H54 (cell line): ENCODE measurements at places on chromosomes 4 and X.

DNA sequence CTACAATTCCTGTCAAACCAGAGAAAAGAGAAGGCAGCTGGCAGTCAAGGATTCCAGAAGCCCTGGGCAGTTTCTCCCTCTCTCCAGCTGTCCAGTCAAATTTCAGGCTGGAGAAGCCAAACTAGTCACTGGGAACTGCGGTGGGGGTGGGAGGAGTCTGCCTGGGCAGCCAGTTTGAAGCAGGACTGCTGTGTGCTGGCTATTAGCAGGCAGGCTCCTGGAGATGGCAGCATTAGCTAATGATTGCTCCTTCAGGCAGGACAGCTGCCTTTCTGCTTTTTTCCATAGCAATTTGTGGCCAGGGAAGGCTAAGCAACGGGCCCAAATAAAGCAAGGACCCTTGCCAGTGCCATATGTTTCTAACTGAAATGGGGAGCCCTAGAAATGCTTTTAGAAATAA is 44.7 kb upstream of the FGF13 start:
- DNase-seq, result no peak

DNA sequence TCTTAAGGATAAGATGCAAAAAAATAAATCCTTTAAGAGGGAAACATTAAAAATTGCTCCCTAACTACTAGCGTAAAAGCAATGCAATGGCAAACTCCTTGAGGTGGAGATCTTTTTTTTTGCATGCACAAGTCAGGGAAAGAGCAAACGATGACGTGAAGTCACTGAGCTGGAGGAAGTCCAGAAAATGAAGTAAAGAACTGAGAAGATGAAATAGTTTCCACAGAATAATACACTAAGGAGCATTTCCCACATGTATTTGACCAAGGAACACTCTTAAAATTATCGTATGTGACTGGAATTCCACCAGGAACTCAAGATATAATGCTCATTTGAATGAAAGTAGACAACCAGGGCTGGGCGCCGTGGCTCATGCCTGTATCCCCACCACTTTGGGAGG is 21.0 kb upstream of the DOCK11 start:
- no peak for DNase-seq

DNA sequence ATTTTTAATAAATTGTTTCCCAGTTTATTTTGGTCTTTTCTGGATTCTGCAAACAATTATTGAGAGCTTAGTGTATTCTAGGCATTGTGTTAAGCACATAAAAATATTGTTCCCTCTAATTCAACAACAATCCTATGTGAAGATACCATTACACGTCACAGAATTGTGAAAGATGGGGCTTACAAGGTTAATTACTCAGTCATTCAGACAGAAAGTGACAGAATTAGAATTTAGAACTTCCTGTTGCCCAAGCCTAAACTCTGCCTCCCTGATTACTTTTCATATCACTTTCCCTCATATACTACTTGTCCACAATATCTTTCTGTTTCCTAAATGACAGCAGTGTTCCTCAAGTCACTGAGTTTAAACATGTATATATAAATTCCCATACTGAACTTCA is 186.7 kb upstream of the VEGFC start:
- no peak for DNase-seq

- no peak for DNase-seq
Observed at GRCh38 chrX:30085571-30085970, 129.8 kb upstream of the MAGEB2 start.

- DNase-seq, result no peak
Observed at GRCh38 chr4:89099034-89099433, 12.3 kb upstream of the TIGD2 start.

DNA sequence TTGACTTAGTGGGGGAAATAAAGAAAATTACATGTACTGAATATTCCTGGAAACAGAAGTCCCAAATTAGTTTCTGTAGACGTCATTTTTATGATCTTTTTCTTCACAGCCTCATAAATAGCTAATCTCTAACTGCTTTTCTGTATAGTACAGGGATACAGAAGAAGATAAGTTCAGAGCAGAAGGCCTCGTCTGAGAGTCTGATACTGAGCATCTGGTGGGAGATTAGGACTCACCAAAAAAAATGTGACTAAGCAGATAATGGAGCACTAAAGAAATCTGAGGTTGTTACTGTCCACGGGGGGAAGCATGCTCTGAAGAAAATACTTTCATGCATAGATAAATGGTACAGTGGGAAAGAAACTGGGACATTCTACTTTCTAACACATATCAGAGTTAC is 115.3 kb upstream of the TRPC5 start:
- no peak for DNase-seq

GRCh38 chrX:85108165-85108564 is 104.5 kb downstream of the APOOL start:
- no peak for DNase-seq

- peak; percentile 9 for DNase-seq
Observed at GRCh38 chr4:153067376-153067775, 131.3 kb downstream of the FHDC1 start.

DNA sequence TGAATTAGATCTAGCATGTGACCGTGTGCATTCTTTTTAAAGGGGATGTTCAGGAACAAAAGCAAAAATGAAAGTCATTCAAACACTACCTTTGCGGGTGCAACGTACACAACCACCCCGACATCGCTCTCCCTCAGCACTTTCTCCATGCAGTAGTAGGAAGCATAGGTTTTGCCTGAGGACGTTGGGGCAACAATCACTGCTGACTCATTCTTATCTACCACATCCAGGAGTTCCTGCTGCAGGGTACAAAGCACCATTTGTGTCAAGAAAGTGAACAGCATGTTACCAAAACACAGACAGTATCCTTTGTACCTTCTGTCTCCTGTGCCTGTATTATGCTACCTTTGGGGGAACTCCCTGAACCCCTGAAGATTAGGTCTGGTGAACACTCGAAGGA is 58.6 kb downstream of the DDX60L start:
- no peak for DNase-seq

DNA sequence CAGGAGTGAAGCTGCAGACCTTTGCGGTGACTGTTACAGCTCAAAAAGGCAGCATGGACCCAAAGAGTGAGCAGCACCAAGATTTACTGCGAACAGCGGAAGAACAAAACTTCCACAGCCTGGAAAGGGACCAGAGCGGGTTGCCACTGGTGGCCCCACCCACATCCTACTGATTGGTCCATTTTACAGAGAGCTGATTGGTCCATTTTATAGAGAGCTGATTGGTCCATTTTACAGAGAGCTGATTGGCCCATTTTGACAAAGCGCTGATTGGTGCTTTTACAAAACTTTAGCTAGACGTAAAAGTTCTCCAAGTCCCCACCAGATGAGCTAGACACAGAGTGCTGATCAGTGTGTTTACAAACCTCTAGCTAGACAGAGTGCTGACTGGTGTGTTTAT is 134.2 kb upstream of the FRG1 start:
- DNase-seq, result no peak

DNA sequence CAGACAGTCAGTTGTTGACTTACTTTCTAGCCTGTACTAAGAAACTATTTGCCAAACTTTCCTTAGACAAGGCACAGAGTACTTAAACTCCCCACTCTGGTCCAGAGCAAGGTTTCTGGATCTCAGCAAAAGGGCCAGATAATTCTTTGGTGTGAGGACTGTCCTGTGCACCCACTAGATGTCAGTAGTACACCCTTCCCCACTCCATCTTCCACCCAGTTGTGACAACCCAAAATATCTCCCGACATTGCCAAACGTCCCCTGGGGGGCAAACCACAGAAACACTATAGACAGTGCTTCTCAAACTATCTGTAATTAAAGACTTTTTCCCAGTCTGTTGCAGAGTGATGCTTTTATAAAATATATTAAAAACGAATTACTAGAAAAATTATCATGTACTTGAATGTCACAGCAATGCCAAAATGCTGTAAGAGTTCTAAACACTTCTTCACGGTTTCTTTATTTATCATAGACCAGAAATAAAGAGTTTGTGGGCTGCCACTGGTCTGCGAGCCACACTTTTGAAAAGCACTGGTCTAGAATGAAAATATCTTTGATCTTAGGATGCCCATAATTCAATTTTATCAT is 203.5 kb downstream of the PRDM5 start:
- DNase-seq, result no peak

DNA sequence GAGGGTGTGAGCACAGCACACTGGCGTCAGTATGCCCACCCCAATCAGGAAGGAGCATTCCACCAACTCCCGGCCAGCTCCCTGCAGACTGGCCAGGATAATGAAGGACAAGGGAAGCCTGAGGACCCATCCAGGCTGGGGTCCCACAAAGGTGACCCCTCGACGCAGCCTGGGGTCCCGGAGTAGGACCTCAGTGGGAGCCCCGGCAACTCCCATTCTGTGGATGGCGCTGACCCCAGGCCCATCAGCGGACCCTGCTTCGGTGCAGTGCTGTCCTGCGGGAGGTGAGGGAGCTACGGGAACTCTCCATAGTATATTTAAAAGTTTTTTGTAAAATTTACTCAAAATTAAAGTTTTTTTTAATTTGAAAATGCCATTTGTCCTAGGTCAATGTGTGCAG is 137.7 kb upstream of the NKX1-1 start:
- DNase-seq, result no peak

DNA sequence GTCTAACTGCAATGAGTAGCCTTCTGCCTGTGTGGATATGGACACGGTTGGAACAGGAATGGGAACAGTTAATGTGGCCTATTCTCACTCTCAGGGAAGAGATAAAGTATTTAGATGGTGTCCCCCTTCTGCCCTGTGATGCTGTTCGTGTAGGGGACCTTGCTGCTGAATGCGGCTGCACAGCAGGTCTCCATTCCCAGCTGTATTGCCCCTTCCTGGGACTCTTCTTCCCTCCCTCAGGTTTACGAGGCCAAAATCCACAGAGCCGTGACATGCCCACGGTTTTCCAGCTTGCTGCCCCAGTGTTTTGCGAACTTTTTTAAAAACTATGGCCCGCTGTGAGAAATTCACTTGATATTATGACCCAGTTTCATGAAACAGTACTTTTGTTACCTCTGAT is 50.3 kb downstream of the SNX25 start:
- DNase-seq, result no peak

GRCh38 chr4:119676101-119676500 is 47.5 kb upstream of the PDE5A start:
- no peak for DNase-seq

DNA sequence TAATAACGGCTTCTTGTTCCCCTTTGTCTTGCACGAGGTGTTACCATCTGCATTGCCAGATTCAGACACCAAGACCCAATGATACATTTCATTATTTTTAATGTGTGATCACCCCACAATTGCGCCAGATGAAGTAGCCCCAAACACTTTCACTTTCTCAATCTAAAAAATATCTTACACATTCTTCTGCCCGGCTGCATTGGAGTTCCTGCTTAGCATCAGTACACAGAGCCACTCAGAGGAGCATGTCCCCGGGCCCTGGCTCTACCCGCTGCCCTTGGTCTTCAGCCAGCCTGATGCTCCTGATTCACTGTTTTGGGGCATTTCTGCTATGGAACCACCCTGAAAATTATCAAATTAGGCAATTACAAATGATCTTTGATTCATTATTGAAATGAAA is 66.0 kb upstream of the TENM3 start:
- DNase-seq, result no peak

DNA sequence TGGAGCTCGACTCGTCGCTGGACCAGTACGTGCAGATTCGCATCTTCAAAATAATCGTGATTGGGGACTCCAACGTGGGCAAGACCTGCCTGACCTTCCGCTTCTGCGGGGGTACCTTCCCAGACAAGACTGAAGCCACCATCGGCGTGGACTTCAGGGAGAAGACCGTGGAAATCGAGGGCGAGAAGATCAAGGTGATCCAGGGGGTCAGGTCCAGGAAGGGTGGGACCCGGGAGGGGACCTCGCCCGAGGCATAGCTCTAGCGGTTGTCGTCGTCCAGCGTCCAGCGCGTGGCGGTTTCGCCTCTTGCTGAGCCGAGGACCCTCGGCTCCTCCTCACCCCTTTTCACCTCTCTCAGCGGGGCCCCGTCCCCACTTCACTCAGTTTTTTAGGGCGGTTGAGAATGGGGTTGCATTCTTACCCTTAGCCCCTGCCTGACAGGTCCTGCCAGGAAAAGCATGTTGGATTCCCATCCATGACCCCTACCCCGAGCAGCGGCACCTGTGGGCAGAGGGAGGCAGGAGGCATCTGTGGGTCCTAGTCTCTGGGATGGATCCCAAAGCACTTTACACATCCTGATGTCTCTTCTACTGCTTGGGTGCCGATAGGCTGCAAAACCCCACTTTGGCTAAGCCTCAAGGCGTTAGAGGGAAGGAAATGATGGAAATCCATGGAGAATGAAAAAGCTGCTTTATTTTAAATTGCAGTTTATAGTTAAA is 524 bp downstream of the RAB33A start:
- no peak for DNase-seq

GRCh38 chrX:107562482-107562881 is 65.8 kb upstream of the PRPS1 start:
- peak; percentile 58 for DNase-seq

DNA sequence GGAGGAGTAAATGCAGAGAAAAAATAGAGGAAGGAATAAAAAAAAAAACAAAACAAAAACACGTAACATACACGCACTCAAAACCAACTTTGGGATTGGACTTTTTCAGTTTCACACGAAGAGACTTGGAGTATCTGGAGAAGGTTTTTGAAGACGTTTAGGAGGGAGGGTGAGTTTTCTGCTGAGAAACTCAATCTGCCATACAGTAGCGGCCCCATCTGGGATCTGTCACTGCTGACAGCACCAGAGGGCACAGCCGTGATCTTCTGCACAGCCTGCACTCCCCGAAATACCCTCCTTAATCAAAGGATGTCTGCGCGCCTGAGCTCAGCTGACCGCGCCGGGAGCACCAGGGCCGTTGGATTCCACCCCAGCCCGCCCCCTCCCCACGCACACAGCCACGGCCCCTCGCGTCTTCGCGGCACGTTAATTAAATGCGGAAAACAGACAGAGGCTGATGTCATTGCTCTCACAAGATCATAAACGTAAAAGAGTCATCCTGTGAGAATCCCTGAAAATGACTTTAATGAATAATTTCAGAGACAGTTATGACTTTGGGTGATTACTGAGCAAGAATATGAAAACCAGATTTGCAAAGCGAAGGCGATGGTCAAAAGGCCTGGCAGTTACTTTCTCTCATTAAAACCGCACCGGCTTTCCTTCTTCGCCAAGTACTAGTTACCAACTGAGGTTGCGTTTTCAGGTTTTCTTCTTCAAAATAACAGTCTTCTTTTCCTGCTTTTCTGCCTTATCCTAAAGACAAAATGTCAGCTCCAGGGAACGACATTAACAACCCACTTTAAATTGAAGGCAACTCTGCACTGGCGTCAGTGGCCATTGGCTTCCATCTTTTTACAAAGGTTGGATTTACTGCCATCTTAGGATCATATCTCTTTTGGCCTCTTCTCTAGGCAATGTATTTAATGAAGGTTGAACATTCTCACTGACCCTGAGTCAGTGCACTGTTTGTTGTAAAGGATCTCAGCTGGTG is 10.6 kb downstream of the HAND2 start:
- DNase-seq, result no peak

DNA sequence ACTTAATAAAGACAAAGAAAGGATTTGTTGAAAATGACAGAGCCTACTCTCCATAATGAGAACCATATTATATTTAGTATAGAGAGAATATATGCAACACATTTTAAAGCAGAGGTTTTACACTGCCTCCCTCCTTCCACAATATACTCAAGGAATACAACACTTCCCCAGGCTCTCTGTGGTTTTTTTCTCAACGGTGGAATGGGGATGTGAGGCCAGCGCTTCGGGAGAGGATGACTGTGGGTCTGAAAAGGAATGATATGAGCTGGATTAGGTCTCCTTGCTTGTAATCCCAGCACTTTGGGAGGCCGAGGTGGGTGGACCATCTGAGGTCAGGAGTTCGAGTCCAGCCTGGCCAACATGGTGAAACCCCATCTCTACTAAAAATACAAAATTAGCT is 348.7 kb upstream of the KLF3 start:
- DNase-seq, result no peak

GRCh38 chrX:9430346-9430921 is 34.4 kb upstream of the TBL1X start:
- no peak for DNase-seq
